Stimulated activated CD8-positive, alpha-beta memory T cell treated with anti-CD3 and anti-CD28 coated beads, Interleukin-4, amount 100 ng/mL, for 4 hours (primary cell): ENCODE measurements at places on chromosomes 3 and 15.

DNA sequence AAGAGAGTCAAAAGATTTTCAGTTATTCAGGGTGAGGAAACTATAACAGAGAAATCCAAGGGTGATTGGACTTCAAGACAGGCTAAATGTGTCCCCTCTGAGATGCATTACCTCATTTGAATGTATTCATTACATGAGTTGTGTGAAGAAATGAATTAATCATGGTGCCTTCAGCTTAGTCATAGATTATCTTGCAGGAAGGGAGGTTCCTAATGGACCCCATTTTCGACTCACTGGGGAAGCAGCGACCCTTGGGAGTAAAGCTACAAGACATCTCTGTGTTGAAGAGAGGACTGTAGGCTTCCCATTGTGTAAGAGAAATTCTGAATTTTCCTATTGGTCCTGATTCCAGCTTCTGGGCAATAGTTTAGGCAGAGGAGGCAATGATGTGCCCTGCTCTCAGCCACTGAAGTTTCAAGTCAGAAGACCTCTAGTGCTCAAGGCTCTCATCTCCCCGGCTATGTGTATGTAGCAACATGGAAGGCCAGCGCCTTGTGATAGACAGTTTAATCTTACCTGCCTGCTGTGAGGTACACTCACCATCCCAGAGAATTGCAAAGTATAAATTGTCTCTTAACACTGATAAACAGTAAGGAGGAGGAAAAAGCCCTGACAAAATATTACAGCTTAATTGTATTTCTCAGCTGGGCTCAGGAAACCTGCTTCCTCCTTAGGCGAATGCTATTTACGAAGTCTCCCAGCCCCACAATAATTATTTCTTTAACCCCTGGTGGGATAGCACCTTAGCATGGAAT is 133.8 kb downstream of the PDCD6IP start:
- DNase-seq: no peak

- DNase-seq: no peak
These were observed 786.7 kb upstream of the CFAP20DC start for GRCh38 chr3:59836531-59836930.

DNA sequence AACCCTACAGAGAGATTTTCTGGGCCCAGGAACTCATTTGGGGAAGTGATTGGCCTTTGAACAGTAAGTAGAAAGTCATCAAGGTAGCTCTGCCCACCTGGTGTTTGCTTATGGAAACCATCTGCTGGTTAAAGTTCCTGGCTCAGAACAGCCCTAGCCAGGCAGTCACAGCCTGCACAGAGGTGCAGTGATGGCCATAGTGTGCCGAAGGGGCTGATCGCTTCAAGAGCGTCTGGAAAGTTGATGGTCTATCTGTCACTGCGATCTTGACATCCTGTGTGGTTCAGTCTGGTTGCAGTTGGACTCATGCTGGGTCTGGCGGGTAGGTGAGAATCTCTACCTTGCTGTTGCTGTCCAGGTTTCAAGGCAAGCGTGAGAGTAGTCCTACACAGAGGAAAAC is 151.6 kb downstream of the SLCO3A1 start:
- no peak for DNase-seq

DNA sequence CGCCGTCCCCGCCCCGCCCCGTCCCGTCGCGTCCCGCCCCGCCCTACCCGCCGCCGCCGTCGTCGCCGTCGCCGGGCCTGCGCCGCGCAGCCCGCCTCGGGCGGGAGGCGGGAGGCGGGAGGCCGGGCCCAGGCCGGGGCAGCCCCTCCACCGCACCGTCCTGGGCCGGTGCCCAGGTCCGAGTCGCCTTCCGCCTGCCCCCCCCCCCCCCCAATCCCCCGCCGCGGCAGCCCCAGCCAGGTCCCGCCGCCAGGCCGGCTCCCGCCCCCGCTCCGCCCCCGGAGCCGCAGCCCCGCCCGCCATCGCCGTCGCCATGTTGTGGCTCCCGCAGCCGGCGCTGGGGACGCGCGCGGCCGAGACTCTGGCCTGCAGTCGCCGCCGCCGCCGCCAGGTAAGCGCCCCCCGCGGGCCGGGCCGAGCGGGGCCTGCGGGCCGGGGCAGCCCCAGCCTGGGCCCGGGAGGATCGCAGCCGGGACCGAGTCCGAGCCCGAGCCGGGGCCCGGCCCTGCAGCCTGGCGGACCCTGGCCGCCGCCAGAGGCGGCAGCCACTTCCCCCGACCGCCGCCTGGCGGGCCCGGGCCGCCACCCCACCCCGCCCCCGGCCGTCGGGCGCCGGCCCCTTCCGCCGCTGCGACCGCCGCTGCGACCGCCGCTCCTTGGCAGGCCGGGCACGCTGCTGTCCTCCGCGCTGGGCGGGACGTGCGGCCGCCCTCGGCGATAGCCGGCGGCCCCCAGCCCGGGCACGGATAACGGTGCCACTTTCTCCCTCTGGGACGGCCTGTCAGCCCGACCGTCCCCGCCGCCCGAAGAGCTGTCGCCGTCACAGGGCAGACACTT is at the start of gene ZNF592:
TSS of gene ZNF592 (plus strand) at position 319 of the 837 bp plus-strand sequence. CDS start 34,084 bp downstream, outside the sequence.
- DNase-seq: no peak

- no peak for DNase-seq
These were observed 7.3 kb downstream of the NGLY1 start for GRCh38 chr3:25775936-25776335.

DNA sequence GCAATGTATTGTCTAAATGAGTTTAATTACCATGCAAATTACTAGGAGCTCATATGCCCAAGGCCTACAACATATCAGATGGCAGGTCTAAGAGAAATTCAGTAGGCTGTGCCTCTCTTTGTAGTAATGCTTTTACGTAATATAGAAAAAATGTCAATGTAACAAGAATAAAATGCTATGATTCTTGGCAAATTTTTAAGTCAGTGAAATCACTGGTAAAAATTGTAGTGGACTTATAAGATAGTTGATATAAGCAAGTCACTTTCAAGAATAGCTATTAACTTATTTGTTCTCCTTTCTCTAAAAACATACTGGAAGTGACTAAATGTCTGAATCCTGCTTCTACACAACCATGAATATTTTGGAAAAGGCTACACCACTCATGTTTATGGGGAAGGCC is 707.8 kb downstream of the TUSC7 start:
- no peak for DNase-seq

DNA sequence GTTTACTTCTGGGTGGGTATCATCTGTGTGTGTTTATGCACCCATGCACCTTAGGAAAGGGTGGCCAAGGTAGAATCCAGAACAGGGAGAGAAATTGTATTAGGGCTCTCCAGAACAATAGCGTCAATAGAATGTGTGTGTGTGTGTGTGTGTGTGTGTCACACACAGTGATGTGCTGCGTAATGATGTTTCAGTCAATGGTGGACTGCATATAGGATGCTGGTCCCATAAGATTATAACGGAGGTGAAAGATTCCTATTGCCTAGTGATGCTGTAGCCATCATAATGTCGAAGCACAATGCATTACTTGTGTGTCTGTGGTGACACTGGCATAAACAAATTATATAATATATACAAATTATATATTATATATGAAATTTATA is 69.3 kb upstream of the PRR23C start:
- DNase-seq: no peak

- DNase-seq: no peak
These were observed 60.7 kb downstream of the PDZRN3 start for GRCh38 chr3:73563896-73564582.
